ENCODE measurements at places on chromosomes 4 and X.

GRCh38 chrX:66051980-66052379 lies 12.1 kb upstream of the VSIG4 start:
- no peak overlapping the region for H3K4me3 ChIP-seq
- H3K36me3 ChIP-seq, result no peaks in the 10 kb centered on the region
- H3K27ac ChIP-seq, result no peak overlapping the region

DNA sequence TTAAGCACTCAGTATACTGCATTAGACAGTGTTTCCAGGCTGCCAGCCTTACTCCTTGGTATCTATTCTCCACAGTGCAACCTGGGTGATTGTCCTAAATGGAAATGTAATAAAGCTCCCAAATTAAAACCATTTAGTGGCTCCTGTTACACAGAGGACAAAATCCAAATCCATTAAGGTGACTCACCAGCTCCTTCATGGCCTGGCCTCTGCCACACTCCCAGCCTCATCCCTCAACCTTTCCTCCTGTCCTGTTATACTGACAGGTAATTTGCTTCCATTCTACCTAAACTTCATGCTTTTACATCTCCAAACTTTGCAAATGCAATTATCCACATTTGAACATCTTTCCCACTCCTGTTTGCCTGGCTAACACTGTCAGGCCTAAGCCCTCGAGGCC lies 140.3 kb downstream of the INPP4B start:
- H3K4me1 ChIP-seq, result no peaks in the 10 kb centered on the region
- H3K27ac ChIP-seq, result no peak overlapping the region
- DNase-seq, result no peak
- H3K36me3 ChIP-seq, result no peaks in the 10 kb centered on the region
- no peak overlapping the region for H3K4me3 ChIP-seq

DNA sequence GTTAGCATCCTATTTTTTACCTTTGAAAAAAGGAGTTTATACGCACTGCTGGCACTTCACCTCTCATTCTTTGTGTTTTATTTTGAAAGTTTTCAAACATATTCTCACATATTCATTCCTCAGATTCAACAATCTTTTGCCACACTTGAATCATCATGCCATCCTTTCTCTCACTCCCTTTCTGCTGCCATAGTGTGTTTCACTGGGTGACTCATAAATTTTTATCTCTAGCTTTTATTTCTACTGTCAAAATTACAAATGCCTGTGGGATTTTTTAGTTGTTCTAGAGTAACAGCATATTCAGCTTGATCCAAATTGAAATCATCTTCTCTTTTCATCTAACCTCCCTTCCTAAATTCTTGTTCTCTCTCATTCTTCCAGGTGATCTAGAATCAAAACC lies 28.0 kb downstream of the MFSD8 start:
- no peak overlapping the region for H3K4me3 ChIP-seq
- no peak for DNase-seq
- no peak overlapping the region for H3K27ac ChIP-seq

GRCh38 chr4:77710059-77710458 lies 104.4 kb downstream of the CXCL13 start:
- DNase-seq, result no peak
- no peaks in the 10 kb centered on the region for H3K4me1 ChIP-seq
- H3K27me3 ChIP-seq, result no peaks in the 10 kb centered on the region
- no peak overlapping the region for H3K4me3 ChIP-seq
- H3K27ac ChIP-seq, result no peak overlapping the region

GRCh38 chrX:40090050-40090804 lies 7.5 kb downstream of the BCOR start:
- H3K4me3 ChIP-seq, result peak overlapping the region; percentile 47
- DNase-seq, result no peak
- H3K36me3 ChIP-seq, result no peaks in the 10 kb centered on the region
- no peaks in the 10 kb centered on the region for H3K27me3 ChIP-seq
- H3K4me1 ChIP-seq, result peaks cover 48% of the 10 kb centered on the region

- no peaks in the 10 kb centered on the region for H3K36me3 ChIP-seq
- no peak for DNase-seq
- no peaks in the 10 kb centered on the region for H3K4me1 ChIP-seq
- no peaks in the 10 kb centered on the region for H3K27me3 ChIP-seq
- H3K4me3 ChIP-seq, result no peak overlapping the region
Observed at GRCh38 chr4:137967480-137968190, 274.5 kb downstream of the SLC7A11 start.
